ENCODE measurements at places on chromosomes 12 and 14.

GRCh38 chr12:129258781-129259318 lies 405.6 kb downstream of the GLT1D1 start:
- peak; percentile 35 for DNase-seq

- peak; percentile 42 for DNase-seq
These were observed 57.9 kb upstream of the FICD start for GRCh38 chr12:108457006-108457733.

GRCh38 chr12:130011611-130012385 lies 108.0 kb upstream of the TMEM132D start:
- no peak for DNase-seq

- no peak for DNase-seq
These were observed 8.9 kb downstream of the GTF2A1 start for GRCh38 chr14:81211844-81212243.

DNA sequence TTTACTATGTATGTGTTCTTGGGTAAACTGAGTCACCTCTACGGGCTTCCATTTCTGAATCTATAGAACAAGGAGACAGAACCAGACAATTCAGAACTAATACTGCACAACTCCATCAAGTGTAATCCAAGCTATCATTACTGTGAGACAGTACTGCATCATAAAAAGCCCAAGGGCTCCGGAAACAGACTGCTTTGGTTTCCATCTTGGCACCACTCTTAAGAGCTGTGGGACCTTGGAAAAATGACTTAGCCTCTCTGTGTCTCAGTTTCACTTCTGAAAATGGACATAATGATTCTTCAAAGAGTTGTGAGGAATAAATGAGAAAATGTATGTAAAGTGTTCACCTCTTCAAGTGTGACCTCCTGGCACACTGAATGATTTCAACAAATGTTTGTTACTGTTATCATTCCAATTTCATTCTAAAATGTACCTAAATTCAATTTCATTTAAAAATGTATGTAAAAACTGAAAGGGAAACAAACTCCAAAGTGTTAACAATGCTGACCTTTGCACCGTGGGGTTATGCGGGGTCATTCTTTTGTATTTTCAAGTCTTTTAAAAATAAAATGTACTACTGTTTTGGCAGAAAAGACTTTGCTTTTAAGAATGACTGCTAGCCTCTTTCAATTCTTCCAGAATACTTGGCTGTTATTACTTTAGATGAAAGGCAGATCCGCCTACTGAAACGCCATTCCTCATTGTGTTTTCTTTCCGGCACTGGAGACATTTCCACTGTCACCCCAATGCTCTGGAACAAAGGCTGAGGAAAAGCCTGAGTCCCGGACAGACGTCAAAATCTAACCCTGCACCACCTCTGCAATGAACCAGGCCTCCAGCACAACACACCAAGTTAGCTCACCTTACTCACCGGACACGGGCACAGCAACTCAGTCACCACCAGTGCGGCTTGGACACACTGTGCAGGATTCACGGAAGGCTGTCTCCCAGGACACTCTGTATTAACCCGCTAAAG lies 62.8 kb downstream of the TMCC3 start:
- no peak for DNase-seq

GRCh38 chr12:11202811-11203210 lies 16.1 kb upstream of the TAS2R42 start:
- DNase-seq, result no peak

GRCh38 chr14:90522571-90523191 lies 125.9 kb downstream of the CALM1 start:
- peak; percentile 51 for DNase-seq

DNA sequence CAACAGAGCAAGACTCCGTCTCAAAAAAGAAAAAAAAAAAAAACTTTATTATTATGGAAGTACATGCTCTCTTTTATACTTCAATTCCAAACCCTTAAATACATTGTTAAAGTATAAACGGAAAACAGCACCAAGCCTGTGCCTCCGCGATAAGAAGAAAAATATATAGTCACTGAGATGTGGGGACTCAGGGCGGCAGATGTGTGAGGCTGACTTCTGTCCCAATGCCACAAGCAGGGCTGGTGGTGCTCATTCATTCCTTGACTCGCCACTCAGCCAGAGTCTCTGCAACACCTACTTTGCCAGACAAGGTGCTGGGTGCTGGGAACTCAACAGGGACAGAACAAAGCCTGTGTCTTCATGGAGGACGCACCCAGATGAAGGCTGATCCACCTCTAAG lies 13.8 kb downstream of the LGMN start:
- no peak for DNase-seq

- no peak for DNase-seq
These were observed 5.7 kb downstream of the PTHLH start for GRCh38 chr12:27966870-27967269.

DNA sequence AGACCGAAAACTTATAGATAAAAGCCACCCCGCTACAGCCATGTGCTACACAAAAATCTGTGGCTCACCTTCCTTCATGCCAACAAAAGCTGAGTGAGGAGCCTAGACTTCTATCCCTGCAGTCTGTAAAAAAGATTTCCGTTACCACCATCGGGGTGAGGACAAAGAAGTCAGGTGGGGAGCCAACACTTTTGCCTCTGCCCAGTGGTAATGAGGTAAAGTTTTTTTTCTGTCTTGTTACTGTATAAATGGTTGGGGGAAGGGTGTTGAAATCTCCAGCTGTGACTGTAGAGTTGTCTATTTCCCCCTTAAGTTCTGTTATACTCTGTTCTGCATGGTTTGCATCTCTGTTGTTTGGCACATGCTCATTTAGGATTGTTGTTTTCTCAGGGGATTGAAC lies 707.8 kb downstream of the FLRT2 start:
- DNase-seq, result no peak
